HL-60 (cell line): ENCODE measurements at places on chromosomes 6 and 20.

GRCh38 chr20:45771182-45771759 is 20.4 kb downstream of the WFDC3 start:
- peak; percentile 75 for DNase-seq

GRCh38 chr6:106165885-106166485 is 79.8 kb downstream of the PRDM1 start:
- DNase-seq, result no peak

GRCh38 chr20:4592316-4593148 is 129.2 kb upstream of the PRND start:
- peak; percentile 13 for DNase-seq

GRCh38 chr6:90483116-90483839 is 103.6 kb downstream of the MAP3K7 start:
- DNase-seq, result no peak

- DNase-seq, result no peak
Measured at GRCh38 chr20:23227976-23228375, 122.6 kb upstream of the NXT1 start.

DNA sequence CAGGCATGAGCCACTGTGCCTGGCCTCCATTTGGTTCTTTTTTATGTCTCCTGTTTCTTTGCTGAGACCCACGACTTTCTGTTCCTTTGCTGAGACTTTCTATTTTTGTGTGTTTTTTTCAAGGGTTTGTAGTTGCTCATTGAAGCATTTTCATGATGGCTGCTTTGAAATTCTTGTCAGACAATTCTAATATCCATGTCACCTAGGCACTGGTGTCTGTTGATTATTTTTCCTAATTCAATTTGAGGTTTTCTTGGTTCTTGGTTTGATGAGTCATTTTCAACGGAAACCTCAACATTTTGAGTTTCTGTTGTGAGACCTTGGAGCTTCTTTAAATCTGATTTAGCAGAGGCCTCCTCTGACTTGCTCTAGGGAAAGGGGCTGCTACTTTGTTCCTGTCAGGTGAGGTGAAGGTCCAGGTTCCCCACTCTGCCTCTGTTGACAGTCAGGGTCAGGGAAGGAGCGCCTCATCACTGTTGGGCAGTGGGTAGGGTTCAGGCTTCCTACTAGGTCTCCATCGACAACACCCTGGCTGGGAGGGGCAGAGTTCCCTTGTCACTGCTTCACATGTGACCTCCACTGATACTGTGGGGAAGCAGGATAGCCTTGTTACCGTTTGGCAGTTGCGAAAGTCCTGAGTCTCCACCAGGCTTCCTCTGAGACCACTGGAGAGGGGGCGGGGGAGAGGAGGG is 67.2 kb upstream of the RNF24 start:
- DNase-seq, result peak; percentile 99

DNA sequence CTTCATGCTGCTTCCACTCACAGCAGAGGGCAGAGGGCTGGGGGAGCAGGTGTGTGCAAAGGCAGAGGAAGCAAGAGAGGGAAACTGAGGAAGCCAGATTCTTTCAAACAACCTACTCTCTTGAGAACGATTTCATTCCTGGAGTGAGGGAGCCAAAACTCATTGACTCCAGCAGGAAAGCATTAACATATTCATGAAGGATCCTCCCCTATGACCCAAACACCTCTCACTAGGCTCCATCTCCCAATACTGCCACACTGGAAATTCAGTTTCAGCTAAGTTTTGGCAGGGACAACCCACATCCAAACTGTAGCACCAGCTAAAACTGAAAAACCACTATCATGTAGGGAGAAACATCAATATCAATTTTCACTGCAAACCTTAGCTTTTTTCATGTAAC is 125.1 kb downstream of the OLIG3 start:
- DNase-seq, result no peak

- DNase-seq, result no peak
Measured at GRCh38 chr6:44028789-44029310, 98.4 kb downstream of the MRPL14 start.

GRCh38 chr6:17666646-17667045 is 40.1 kb downstream of the NUP153 start:
- no peak for DNase-seq

GRCh38 chr6:90000864-90001731 is 106.8 kb downstream of the GJA10 start:
- DNase-seq, result no peak

- DNase-seq, result no peak
Measured at GRCh38 chr6:7417684-7418083, 28.1 kb downstream of the RIOK1 start.

- no peak for DNase-seq
Measured at GRCh38 chr6:31767096-31767645, 4.7 kb downstream of the SAPCD1 start.

- DNase-seq, result no peak
Measured at GRCh38 chr6:121338366-121338765, 4.1 kb upstream of the TBC1D32 start.

- DNase-seq, result no peak
Measured at GRCh38 chr6:11779329-11780096, 910 bp upstream of the ADTRP start.

- no peak for DNase-seq
Measured at GRCh38 chr6:122361314-122361979, 38.0 kb upstream of the HSF2 start.

GRCh38 chr6:11527274-11527870 is 10.2 kb upstream of the TMEM170B start:
- DNase-seq, result no peak

DNA sequence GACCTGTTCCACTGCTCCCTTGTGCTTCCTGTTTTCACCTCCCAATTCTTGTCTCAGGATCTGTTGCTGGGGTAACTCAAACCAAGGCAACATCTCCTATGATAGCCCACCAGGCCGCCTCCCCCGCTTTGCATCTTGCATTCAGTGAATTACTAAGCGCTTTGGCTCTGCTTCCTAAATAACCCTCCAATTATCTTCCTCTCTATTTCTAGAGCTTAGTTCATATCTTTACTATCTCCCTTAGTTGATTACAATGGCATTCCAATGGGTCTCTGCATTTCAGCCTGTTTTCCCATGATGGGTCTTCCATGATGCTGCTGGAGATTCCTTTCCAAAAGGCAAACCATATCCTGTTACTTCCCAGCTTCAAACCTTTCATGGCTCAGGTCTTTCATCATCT is 117.2 kb upstream of the FERMT1 start:
- DNase-seq, result no peak

- DNase-seq, result no peak
Measured at GRCh38 chr6:34692280-34692679, 4.3 kb downstream of the ILRUN start.

DNA sequence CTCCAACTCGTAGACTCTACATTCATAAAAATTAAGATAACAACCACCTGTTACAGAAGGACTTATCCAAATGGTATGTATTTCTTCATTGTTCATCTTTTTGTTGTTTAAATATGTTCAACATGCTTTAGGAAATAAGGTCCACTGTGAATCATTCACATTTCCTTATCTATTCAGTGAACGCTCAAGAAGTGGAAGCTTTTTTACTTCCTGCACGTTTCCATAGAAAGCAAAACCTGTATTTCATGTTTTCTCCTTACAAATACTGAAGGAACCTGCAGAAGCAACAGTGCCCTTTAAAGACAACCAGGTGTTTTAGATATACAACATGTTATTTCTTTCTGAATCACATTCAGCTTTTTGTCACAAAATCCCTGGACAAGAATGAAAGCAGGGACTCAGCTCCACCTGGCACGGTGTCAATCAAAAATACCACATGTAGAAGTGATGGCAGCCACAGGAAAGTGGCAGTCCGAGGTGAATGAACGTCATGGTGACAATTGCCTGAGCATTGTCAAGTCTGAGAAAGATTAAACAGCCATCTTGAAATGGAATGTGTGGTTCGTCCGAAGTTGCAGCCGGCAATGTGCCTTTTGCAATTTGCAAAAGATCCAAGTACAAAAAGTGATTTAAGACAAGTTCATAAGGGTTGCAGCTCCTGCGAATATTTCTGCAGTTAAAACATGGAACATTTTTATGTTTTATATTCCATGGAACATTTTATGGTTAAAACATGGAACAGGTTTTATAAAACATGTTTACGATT is 66.7 kb upstream of the RIPOR2 start:
- DNase-seq, result no peak

GRCh38 chr6:159252955-159253508 is 83.8 kb downstream of the FNDC1 start:
- DNase-seq, result peak; percentile 9

DNA sequence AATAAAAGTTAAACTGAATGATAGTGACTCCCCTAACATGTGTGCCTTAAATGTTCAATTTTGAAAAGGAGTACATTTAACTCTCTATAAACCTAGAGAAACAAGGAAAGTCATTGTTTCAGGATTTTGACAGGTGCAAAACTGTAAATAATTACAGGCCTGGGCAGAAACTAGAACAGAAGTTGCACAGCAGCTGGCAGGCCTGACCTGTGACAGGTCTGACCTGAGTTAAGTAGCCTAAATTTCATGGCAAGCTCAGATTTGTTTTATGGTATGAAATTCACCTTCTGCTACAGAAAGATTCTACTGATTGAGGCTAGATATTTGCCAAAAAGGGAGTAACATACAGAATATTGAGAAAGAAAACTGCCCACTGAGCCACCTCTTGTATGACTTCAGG is 166.1 kb downstream of the CDKAL1 start:
- DNase-seq, result no peak

- peak; percentile 40 for DNase-seq
Measured at GRCh38 chr6:163416557-163417253, 2.2 kb downstream of the QKI start.

GRCh38 chr20:3080939-3081388 is 3.6 kb downstream of the AVP start:
- no peak for DNase-seq

DNA sequence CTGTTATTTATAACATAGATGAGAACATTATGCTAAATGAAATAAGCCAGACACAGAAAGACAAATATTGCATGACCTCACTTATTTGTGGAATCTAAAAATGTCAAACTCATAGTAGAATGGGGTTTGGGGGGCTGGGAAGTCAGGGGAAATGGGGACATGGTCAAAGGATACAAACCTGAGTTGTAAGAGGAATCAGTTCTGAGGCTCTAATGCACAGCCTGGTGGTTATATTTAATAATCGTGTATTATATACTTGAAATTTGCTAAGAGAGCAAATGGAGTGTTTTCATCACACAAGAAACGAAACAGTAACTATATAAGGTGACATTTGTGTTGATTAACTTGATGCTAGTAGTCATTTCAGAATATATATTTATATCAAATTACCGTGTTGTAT is 40.8 kb upstream of the GFOD1 start:
- no peak for DNase-seq

DNA sequence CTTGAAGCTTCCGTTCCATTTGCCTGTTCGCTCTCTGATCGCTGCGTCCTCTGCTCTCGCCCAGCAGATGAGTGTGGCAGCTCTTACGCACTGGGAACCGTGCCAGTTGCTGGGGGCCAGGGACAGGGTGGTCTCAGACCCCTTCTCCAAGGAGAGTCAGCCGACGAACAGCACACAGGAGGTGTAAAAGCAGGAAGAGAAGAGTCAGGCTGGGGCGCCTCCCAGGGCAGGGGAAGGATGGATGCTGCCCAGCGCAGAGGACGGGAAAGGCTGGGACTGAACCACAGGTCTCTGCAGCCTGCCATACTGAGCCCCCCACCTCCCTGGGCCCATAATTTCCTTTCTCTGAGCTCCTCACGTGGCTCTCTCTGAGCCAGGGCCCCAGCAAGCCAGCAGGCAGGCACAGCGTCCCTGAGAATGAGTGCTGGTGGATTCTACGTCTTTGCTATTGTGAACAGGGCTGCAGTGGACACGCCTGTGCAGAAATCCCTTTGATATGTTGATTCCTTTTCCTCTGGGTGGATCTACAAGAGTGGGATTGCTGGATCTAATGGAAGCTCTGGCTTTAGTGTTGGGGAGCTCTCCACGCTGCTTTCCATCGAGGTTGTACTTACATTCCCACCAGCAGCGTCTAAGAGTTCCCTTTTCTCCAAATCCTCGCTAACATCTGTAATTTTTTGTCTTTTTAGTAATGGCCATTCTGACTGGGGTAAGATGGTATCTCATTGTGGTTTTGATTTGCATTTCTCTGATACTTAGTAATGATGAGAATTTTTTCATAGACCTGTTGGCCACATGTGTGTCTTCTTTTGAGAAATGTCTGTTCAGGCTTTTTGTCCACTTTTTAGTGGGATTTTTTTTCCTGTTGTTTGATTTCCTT is 104.1 kb downstream of the PSMB1 start:
- DNase-seq, result no peak

GRCh38 chr20:51607170-51607569 is 64.7 kb upstream of the NFATC2 start:
- DNase-seq, result no peak

DNA sequence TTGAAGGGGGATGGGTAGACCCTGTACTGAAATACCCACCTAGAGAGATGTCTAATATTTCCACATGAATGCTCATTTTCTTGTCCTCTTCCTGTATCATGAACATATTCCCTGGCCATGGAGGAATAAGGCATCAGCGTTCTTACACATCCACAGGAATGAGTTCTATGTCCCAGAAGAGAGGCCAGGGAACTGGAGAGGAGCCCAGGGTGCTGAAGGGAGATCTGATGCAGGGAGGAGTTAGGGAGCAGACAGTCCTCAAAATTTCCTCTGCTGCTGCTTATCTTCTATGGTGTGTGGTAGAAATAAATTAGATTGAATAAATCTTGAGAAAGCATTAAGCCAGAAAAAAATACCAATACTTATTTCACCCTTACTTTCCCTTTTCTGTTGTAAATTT is 295.0 kb downstream of the KCNQ5 start:
- no peak for DNase-seq

DNA sequence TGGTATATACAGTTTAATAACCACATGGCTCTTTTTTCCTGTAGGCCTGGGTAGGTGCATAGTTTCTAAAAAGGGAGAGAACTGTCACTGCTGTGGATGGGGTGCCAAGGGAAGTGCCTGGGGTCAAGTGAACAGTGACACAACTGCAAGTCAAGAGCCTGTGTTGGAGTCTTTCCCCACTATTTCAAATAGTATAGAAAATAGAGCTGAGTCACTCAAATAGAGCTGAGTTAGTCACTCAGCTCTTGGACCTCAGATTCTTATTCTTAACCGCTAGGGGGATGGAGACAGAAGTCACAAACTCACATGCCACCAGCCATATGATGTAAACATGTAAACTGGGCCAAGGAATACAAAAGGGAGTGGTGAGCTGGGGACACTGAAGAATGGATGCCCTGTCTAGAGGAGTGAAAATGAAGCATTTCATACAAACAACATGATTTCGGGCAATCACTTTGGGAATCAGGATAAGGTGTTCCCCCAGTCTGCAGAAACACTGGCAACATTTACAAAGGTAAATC is 2.1 kb downstream of the NQO2 start:
- DNase-seq, result peak; percentile 87

- no peak for DNase-seq
Measured at GRCh38 chr6:31721351-31722020, at the start of gene LY6G6C. LY6G6C (minus strand) TSS chr6:31721746; CDS start chr6:31721679, 67 bp downstream.

- DNase-seq, result no peak
Measured at GRCh38 chr6:112044856-112045255, 9.0 kb upstream of the CCN6 start.

GRCh38 chr6:27888566-27888965 is 23.6 kb downstream of the OR2B2 start:
- no peak for DNase-seq

GRCh38 chr6:40733770-40734396 is 146.7 kb upstream of the LRFN2 start:
- no peak for DNase-seq
